Fibroblast of pulmonary artery (primary cell): ENCODE measurements at places on chromosomes 3 and 15.
A peak's percentile ranks its signal among the peaks of the same experiment; 100 is the strongest.

DNA sequence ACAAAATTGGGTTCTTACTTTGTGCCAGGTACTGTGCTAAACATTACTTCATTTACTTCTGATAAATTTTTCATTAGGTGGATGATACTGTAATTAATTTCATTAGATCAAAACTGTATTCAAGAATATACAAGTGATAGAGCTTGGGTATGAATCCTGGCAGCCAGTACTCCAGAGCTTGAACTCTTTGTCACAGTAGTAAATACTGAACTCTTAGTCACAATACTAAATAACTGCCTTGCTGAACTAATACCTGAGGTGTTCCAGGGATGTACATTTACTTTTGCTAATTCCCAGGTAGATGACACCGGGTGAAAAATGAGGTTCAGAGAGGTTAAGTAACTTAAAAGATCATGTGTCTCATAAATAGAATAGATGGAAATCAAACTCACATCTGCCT lies 20.3 kb downstream of the FXR1 start:
- DNase-seq = no peak

DNA sequence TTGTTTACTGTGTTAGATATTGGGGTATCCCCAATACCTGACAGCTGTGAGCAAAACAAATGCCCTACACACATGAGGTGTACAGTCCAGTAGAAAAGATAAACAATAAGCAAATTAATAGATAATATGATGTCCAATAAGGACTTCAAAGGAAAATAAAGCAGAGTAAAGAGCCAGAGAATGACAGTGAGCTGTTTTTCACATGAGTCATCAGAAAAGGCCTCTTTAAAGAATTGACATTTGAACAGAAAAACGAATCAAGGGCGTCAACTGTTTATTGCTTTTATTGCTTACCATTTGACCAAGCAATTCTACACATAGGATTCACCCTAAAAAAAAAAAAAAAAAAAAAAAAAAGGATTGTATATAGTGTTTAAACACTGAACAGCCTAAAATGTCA lies 96.6 kb upstream of the FLNB start:
- no peak for DNase-seq

GRCh38 chr3:140294058-140294457 lies 359.1 kb downstream of the CLSTN2 start:
- no peak for DNase-seq

- no peak for DNase-seq
Measured at GRCh38 chr3:127180859-127181258, 12.1 kb upstream of the PRR23E start.

- DNase-seq = no peak
Measured at GRCh38 chr3:159879598-159879997, 109.0 kb upstream of the IL12A start.

- no peak for DNase-seq
Measured at GRCh38 chr15:74855857-74856256, 12.9 kb upstream of the ULK3 start.

DNA sequence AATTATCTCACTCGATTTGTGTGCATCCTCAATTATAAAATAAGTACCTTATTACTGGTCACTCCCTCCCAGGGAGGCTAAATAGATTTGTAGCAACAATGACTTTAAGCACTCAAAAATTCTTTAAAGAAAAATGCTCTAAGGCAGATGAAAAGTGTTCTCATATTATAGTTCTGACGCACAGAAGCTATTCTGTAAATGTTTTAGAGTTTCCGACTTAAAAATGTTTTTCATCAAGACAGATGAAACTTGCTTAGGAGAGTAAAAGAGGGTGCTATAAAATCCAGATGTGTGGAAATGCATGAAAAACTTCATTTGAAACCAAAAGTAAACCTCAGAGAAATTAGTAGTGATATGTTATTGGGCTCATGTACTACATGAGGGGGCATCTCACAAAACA lies 398.4 kb upstream of the KCNMB2 start:
- no peak for DNase-seq

DNA sequence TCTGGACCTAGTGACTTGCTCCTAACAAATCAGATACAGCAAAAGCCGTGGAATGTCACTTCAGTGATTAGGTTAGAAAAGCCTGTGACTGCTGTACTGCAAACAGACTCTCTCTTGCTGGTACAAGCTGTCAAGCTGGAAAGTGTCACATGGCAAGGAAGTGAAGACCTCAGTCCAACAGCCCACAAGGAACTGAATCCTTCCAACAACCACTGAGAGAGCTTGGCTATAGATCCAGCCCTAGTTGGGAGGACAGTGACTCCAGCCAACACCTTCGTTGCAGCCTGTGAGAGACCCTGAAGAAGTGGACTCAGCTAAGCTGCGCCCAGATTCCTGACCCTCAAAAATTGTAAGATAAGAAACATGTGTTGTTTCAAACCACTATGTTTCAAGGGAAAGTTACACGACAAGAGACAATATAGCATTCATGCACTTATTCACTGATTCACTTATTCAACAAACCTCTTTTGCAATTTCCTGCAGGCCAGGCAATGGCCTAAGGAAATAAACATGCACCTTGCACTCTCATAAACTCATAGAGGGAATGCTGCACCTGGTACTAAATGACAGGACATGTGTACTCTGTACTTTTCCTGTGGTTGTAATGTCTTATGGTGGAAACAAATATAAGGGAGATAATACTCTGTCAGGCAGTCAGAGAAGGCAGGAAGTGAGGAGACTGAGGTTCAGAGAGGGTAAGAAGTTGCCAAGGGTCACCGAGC lies 142.9 kb downstream of the CADPS start:
- DNase-seq = no peak

DNA sequence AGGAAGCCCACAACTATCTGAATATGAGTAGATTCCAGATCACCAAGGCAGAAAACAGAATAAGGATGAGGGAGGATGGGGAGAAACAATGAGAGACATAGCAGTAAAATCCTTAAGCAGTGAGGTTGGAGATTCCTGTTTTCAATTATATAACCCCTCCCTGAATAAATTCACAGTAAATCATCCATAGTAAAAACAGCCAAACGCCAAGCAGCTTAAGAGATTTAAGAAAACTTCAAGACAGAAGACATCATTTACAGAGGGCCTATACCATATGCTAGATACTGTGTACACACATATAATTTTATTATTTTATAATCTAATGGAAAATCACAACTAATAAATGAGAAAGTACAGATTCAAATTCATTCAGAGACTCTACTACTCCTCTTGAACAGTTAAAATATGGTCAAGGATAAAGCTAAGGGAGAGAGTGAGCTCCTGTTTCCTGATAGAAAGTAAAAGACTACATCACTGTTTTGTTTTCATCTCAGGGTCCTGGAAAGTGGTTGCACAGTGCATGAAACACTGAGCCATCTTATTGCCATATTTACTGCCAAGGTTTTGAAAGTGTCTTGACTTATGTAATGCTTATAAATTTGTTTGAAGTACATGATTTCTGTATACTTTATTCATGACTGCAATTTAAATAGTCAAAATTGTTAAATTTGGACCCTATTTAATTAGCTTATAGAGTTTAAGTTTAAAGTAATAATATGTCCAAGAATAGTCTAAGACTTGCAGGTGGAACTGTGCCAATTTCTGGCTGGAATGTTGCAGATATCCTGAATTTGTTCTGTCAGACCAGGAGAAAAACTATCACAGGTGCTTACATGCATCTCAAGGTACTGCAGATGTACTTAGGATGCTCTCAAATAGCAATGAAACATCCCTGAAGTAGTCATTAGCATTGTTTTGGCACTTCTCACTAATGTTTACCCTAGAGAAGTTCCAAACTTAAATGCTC lies 141.4 kb downstream of the TBL1XR1 start:
- DNase-seq = no peak

DNA sequence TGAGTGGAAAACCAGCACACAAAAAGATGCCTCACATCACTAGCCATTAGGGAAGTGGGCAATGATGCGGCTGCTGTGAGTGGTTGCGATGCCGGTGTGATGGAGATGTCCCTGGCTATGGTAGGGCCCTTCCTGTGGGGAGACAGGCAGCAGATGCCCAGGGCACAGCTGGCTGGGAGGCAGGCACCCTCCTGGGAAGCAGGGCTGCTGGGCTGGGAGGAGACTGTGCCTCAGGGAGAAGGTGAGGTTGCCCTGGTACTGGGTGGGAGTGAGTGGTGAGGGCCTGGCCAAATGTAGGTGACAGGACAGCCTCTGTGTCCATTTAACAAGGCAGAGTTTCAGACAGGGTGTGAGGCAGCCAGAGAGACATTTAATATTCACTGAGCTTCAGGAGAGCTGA lies 335.6 kb downstream of the OCA2 start:
- DNase-seq = no peak

GRCh38 chr3:196525141-196525540 lies 10.0 kb upstream of the SMCO1 start:
- DNase-seq = no peak

- DNase-seq = no peak
Measured at GRCh38 chr3:23406601-23407000, 203.5 kb downstream of the UBE2E2 start.

DNA sequence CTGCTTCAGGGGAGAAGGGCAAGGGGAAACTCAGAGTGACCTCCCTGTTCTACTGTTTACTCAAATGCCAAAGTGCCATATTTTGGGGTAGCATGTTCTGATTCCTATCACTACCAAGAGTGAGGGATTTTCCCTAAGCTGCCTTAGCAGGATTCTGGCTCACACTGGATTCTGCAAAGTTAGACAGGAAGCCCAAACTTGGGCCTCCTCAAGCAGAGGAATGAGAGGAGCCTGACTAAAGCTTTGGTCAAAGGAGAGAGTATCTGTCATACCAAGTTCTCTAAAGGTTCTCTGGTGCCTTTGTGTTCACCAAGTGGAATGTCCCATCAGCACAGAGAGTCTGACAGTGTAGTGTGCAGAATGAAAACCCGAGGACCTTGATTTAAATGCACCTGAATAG lies 8.8 kb upstream of the RARB start:
- no peak for DNase-seq

DNA sequence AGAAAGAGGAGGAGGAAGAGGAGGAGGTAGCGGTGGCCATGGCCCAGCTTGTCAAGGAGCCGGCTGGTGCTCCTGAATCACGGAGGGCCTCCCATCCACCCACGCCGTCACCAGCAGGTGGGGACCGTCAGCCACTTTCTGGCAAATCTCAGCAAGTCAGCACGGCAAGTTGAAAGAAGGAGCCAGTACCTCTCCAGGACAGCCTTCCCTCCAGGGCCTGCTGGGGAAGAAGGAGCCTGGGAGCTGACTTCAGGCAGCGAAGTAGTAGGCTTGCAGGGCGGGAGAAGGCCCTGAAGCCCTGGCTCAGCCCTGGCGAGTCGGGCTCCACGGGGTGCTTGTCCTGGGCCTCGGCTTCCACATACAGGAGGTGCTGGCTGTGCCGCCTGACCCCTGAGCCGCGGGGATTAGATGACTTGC lies 99.2 kb upstream of the TRPM1 start:
- peak; percentile 70 for DNase-seq

- DNase-seq = no peak
Measured at GRCh38 chr3:98787181-98787580, 24.0 kb downstream of the ST3GAL6 start.
